Cardiac muscle cell (in vitro differentiated cells and primary cell): ENCODE measurements at places on chromosomes 4 and X. TPM values are rescaled to one million over a fixed set of nuclear protein-coding genes. Genes with fewer than 3 reads are reported as not detected.
A peak's percentile ranks its signal among the peaks of the same experiment; 100 is the strongest.

- peak; percentile 86 for DNase-seq
These were observed 136.6 kb upstream of the SH3RF1 start for GRCh38 chr4:169407217-169407845.

Gene RNF128
- 0.72 TPM in 1 of 2 replicates, not detected in the other for polyA plus RNA-seq

Gene CENPVL1
- polyA plus RNA-seq = 1.2 and 1.6 TPM in 2 replicates

Gene TMEM255A
- polyA plus RNA-seq = 5.2 and 9.0 TPM in 2 replicates

DNA sequence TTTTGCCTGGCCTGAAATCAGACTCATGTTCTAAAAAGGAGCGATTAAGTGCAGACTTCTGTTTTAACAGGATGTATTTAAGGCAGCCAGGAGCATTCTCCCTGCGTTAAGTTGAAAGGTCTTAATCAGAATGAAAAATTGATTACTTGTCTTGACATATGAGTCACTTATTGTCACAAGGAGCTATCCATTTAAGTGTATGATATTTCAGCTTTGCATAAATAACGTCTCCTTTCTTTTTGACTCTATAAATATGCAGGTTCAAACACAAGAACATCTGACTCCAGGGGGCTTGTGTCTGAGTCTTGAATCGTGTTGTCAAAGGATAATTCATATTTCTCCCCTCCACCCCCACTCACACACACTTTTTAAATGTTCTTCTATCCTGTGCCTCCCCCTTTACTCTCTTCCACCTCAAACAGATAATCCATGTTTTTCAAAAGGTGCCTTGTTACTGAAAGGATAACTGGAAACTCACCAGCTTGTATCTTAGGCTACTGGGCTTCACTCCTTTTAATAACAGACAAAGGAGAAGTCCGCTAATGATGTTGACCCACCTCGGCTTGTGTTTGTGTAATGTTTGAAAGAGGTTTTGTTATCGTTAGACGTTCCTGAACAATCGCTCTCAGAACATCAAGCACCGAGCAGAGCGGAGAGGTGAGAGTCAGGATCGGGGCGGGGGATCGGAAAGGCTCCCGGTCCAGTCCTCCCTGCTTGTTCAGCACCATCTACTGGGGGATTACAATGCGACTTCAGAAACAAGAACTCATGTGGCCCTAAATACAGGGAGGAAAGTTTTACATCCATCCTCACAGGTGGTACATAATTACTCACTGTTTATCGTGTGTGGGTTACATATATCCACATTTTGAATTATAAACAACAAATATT, 107.5 kb upstream of the RPL34 start:
- peak; percentile 56 for DNase-seq

- no peak for DNase-seq
These were observed 140.1 kb downstream of the MXRA5 start for GRCh38 chrX:3206314-3206713.

Gene PRICKLE3
- polyA plus RNA-seq = 8.1 and 10.9 TPM in 2 replicates

DNA sequence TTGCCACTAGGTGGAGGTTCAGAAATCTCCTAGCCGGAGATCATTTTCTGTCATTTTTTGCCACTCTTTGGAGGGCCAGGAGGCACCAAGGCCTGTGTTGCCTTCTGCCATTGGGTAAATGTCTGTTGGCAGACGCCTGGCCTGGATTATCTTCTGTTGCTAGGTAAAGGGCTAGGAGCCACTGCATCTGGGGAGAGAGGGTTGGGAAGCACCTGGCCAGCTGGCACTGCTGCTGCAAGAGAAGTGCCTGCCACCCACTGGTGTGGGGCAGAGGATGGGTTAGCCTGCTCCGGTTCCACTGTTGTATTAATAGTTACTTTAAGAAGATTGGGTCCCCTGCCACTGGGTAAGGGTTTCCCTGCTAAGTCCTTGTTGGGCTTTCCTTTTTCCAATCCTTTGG, 58.1 kb downstream of the AWAT2 start:
- no peak for DNase-seq

Gene NOX1
- 6.4 and 6.7 TPM in 2 replicates for polyA plus RNA-seq

- DNase-seq = no peak
These were observed 315.7 kb downstream of the HNRNPD start for GRCh38 chr4:82057990-82058544.

GRCh38 chrX:40158036-40158706, 60.4 kb upstream of the BCOR start:
- no peak for DNase-seq

- DNase-seq = no peak
These were observed 22.5 kb downstream of the ERVMER34-1 start for GRCh38 chr4:52728691-52729240.

Gene ACOX3
- polyA plus RNA-seq = 19.1 and 31.0 TPM in 2 replicates

Gene GIMD1
- not detected in 2 replicates for polyA plus RNA-seq

GRCh38 chr4:54277691-54278090, 48.6 kb downstream of the PDGFRA start:
- DNase-seq = no peak

DNA sequence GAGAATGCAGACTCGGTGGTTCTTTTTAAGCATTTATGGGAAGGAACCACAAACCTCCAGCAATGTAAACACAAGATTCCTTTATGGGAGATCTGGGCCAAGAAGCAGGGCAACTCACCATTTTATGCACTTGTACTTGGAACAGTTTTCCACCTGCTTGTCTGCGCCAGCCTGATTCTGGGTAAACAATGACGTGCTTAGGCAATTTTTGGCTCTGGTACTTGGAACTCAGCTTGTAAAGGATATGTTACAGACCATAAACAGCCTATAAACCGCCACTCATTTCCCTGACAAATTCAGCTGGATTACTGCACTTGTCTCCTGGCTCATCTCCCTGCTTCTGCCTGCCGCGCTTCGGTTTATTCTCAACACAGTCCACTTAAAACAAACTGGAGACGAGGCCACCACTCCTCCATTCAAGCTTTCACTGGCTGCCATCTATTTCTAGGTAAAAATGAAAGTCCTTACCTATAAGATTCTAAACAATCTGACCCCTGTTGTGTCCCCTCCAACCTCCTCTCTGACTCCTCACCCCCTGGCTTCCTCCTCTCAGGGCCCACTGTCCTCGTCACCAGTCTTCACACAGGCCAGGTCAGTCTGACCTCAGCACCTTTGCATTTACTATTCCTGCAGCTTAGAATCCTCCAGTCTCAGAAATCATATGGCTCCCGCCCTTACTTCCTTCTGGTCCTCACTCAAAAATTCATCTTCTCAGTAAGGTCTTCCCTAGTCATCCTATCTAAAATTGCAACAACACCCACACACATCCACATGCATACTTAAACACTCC, 205.9 kb upstream of the GALNT7 start:
- DNase-seq = no peak

GRCh38 chr4:2390146-2390545, 28.3 kb downstream of the ZFYVE28 start:
- peak; percentile 21 for DNase-seq

- DNase-seq = no peak
These were observed 2.5 kb downstream of the CXCL1 start for GRCh38 chr4:73871511-73872310.

- DNase-seq = no peak
These were observed 84.0 kb upstream of the HPF1 start for GRCh38 chr4:169841776-169842175.

DNA sequence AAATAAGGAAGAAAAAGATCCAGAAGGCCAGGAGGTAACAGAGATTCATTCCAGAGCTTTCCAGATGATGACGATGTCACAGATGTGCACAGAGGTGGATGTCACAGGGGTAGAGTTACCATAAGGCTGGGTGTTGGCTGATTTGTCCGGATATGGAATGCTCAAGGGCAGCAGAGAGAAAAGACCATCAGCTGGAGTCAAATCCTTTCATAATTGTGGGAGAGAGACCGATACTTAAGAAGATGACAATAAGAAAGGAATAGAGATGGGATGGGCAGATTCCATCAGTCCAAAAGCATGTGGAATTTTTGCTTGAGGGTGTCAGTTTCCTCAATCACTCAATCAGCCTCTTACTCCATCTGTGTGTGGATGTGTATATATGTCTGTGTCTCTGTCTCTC, 150.4 kb downstream of the CENPC start:
- no peak for DNase-seq

- DNase-seq = no peak
These were observed 69.6 kb downstream of the MAML3 start for GRCh38 chr4:140084385-140084784.

DNA sequence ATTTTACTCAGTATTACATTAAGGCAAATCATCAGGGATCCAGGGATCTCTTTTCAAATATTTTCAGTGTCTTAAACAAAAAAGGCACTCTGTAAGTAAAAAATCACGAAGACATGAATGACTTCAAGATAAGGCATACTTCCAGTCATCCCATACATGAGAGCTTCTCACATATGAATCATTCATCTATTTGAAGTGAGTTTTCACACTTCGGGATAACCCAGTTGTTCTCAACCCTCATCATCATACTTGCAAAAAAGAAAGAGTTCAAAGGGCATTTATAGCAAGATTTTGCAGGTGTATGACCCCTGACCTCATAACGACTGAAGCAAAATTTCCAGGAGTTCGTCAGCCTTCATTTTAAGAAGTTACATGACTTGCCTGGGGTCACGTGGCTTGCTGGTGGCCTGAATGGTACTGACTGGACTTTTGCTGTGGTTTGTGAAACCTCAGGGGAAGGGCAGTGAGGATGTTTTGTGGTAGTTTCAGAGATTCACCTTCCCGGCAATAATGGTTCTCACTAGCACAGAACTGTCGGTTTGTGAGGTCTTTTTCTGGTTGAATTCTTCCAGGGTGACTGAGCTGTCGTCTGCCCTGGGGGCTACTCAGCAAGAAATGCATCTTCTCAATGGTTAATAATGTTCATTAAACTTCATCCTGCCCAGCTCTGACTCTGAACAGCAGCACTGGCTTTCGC, 115.8 kb upstream of the SHISA3 start:
- DNase-seq = no peak

DNA sequence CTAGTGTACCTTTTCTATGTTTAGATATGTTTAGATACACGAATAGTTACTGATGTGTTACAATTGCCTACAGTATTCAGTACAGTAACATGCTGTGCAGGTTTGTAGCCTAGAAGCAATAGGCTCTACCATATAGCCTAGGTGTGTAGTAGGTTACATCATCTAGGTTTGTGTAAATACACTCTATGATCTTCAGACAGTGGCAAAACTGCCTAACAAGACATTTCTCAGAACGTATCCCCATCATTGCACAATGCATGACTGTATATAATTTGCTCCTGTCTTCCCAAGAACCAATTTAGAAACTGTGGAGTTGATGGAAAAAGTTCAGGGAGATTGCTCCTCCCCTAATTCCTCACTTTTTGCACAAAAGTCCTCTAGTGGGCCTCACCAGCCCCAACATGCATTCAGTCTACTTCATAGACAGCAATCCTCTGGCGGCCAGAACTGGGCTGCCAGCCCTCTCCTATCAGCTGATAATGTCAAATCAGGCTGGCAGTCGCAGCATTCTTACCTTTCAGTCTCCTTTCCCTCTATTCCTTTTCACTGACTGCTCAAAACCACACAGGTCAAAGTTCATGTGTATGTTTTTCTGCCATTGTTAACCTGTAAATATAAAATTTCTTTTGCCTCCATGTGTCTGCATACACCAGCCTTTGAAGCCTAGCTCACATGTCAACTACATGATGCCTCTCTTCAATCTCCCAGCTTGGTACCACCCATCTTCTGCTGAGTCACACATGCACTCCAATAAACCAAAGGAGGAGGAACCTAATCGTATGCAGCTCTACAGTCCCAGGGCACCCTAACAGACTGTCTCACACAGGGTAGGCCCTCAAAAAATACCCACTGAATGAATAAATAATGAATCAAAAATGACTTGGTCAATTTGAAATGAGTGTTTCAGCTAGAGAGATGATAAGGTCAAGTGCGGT, 32.0 kb downstream of the BCLAF3 start:
- no peak for DNase-seq

DNA sequence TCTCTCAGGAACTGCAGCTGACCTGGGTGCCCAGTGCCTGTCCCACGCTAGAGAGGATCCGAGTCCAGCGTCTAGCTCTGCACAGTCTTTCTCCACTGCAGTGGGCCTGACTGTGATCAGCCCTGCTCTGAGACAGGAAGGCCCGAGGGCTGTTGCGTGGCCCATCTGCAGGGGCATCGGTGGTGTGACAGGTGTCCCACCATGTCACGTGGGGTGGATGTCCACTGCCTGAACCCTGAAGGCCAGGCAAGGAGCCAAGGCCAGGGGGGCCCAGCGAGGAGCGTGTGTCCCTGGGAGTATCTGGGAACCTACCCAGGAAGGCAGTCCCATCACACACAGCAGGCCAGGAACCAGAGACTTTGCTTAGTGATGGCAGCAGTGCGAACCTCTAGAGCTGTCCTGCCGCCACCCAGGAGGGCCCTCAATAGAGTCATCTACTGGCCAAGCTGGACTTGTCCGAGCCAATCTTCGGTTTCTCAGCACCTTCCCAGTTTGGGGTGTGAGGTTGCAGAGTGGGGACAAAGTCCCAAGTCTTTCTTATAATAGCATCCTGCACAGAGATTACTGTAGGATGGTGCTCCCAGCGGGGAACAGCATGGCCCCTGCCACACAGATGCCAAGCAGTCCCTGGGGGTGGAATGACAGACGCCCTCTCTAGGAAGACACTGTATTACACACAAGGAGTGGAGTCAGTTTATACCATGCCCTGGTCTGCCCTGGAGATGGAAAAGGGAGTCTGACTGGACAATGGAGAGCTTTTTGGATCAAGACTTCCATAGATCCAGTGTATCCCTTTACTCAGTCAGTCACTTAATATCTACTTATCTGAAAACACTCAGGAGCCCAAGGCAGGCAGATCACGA, 38.3 kb downstream of the DCTD start:
- DNase-seq = no peak

DNA sequence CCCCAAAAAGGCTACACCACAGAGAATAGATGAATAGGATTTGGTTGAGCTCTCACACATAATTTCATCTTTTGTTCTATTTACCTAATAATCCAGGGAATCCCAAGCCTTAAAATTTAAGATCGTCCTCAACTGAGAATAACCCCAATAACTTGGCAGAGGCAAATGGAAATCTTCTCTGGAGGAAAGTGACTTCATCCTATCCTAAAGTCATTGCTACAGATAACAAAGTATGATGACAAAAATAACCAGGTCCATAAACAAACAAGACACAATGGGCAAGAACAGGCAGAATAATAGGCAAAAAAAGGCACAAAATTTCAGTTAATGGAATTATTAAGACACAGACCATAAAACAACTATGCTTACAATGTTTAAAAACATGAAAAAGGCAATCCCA, 177.3 kb upstream of the STK26 start:
- no peak for DNase-seq

Gene ARMCX1
- 32.2 and 45.3 TPM in 2 replicates for polyA plus RNA-seq

Gene GYPB
- 0.37 and 0.43 TPM in 2 replicates for polyA plus RNA-seq

- no peak for DNase-seq
These were observed 27.7 kb upstream of the MOB1B start for GRCh38 chr4:70874268-70875156.

GRCh38 chr4:122614621-122615020, 6.2 kb downstream of the IL21 start:
- DNase-seq = no peak

GRCh38 chr4:168859888-168860694, 150.0 kb downstream of the CBR4 start:
- DNase-seq = no peak

- DNase-seq = peak; percentile 46
These were observed 33.2 kb upstream of the BMP15 start for GRCh38 chrX:50877310-50877709.

Gene GASK1B
- 5.7 and 8.5 TPM in 2 replicates for polyA plus RNA-seq
